ENCODE measurements at places on chromosomes 3 and 15.

DNA sequence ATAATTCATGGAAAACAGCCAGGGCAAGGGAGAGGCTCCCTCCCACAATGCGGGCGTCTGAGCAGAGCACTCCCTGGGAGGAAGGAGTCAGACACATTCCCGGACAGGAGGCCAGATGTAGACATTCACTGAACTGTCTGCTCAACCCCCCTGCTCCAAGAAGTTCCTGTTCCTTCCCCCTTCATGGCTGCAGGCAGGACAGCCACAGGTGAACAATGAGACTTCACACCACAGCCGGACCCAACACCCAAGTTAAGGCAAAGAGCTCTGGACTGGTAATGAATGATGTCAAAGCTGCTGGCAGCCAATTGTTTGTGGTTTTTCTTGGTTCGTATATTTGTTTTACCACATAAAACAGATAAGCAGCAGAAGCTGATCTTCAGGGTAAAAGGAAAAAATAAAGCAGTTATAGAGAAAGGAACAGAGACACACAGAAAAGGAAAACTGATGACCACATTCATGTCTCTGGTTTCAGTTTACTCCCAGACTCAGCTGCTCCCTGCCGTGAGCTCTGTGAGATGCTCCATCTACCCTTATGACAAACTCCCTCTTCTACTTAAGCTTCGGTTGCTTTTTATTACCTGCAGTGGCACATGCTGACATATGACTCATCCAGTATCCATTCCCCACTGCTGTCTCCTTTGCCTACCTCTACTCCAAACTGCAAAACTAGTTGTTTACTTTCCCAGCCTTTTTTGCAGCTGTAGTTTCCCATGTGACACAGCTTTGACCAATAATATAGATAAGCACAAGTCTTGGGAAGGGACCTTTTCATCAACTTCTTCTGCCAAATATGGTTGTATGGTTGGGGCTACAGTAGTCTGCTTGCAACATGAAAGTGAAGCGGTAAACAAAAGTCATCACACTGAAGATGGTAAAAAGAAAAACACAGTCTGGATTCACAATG, 33.1 kb downstream of the DZIP1L start:
- no peak for DNase-seq

GRCh38 chr15:49890689-49891088, 228.3 kb downstream of the ATP8B4 start:
- no peak for DNase-seq

GRCh38 chr3:70805061-70805889, 492.8 kb upstream of the MDFIC2 start:
- no peak for DNase-seq

DNA sequence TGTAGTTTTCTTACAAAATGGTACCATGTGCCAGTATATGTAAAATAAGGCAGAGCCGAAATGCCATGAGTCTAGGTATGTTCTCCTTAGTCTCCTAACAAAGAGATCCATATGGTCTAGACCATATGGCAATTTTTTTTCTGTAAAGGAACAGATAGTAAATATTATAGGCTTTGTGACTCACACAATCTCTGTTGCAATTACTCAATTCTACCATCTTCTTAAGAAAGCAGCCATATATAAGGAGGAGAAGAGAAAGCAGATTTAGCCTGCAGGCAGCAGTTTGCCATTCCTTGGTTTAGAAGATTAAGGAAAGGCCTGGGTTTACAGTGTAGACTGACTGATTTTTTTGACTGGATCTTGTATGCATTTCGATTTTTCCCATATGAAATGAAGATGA, 16.3 kb upstream of the BBX start:
- no peak for DNase-seq

Data from COR-L47 (cell line).